Uterus (tissue), 4 donors: ENCODE measurements at places on chromosomes 3 and 15.

DNA sequence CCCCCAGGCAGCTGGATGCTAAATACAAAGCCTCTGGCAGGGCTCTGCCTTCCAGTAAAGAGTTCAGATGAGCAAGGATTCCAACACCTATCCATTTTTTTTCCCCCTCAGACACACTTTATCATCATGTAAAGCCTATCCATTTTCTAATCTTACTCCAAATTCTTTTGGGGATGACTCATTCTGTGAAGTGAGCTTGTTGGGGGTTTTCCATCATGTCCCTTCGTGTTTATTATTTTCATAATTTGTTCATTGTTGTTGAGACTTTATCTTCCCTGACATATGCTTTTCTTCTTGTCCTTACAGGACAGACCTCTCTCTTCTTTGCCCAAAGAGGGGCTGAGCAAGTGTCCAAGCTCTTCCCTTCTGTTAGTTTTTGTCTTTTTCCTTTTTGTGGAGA lies 34.7 kb upstream of the SH3BP5 start:
- no peak for DNase-seq

DNA sequence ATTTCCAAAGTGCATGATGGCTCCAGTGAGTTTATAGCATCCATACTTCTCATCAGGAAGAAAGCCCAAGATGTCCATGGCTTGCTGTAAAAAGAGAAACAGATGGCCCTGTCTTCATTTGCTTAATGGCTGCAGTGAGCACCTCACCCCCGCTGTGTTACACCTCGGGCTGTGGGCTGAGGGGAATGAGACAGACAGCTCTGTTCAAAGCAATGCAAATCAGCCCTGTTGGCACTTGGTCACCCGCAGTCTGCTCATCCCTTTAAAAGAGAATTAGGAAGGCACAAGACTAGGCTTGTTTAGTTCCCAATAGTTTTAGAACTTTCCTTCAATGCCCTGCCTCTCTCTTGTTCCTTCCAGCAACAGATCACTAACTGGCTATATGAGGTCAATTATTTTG lies 25.2 kb downstream of the MYH15 start:
- no peak for DNase-seq

GRCh38 chr3:129651435-129652202 lies 45.1 kb upstream of the PLXND1 start:
- DNase-seq = no peak

GRCh38 chr3:127768346-127769008 lies 53.8 kb downstream of the MGLL start:
- no peak for DNase-seq

DNA sequence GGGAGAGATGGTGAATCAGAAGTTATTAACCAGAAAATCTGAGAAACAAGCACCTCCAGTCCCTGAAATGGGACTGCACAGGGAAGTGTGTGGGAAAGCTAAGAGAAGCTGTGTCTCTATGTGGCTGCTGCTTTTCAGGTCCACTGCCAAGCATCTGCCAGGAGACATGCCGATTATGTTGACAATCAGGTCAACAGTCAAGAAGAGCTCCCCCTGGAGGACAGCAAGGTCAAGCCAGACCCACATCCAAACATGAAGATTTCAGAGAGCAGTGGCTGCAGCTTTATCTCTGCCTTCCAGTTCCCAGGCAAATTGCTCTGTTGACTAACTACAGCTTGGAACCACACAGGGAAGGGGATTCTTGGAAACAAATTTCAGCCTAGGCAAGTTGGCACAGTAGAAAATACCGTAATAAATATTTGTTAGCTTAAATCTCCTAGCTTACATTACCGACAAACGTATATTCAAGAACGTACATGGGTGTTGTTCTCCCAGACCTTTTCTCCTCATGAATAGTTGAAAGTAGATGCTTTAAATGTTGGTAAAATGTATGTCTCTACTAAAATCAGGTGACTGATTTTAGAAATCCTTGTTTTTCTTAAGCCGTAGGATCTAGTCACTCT lies 394.5 kb upstream of the RARB start:
- DNase-seq = no peak

DNA sequence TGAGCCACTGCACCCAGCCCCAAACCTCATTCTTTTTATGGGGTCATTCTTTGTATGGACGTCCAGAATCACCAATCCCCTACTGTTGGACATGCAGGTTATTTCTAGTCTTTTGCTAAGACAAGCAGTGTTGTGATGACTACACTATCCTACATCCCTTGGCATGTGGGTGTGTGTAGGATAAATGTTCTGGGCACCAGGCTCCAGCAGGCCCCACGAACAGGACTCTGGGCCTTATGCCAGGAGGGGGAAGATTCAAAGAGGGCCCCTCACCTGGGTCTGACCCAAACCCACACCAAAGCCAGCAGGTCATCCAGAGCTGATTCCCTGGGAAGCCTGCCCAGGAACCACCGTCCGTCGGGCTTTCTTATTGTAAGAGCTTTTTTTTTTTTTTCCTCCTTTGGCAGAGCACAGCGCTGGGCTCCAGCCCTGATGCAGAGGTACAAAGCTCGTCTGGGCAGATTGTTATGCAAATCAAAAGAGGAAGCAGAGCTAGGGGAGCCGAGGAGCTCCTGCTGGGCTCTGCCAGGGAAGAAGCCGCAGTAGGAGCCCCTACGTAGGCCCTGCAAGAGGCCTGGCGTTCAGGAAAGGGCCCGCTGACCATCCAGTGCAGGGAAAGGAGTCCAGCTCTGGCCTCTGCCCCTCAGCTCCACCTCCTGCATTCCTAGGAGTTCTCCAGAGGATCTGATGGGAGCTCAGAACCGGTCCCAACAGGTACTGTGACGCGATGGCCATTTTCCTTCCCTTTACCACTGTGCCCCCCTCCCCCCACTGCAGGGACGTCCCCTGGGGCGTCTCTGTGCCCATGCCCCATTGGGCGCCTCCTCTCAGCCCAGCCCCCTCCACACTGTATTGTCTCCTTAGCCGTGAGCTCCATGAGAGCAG lies 29.0 kb upstream of the FURIN start:
- no peak for DNase-seq

DNA sequence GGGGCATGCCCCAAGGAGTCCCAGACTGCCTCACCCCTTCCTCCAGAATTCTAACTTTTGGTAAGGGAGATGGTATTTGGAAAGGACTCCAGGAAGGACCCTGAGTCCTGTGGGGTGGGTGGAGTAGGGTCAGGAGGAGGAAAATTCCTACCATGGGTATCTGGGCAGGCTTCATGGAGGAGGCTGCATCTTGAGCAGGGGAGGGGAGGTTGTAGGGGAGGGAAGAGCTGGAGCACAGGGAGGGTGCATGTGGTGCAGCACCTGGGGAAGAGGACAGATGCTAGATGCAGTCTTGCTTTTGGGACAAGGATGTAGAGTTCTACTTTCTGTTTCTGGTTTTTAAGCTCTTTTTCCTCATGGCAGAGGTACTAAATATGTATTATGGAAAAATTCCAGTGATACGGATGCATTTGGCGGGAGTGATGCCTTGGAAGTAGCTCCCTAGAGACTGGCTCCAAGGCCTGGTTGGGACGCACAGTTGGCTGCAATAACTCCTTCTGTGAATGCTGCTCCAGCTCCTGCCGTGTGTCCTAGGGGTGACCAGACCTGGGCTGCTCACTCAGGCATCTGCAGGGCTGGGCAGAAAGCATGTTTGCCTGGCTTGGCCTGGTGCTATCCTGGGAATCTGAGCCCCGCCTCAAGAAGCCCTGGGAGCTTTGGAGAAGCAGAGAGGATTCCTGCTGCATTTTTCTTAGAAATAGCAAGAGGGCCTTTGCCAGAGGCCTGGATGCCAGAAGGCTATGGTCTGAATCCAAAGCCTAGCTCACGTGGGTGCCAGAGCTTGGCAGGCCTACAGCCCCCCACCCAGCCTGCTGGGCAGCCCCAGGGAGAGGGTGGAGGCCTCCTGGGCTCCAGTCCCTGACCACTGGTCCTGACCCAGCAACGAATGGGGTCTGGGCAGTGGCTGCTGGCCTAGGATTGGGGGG lies 10.1 kb downstream of the SEMA3F start:
- no peak for DNase-seq
